ENCODE measurements at places on chromosomes 5 and 9.
A peak's percentile ranks its signal among the peaks of the same experiment; 100 is the strongest.

DNA sequence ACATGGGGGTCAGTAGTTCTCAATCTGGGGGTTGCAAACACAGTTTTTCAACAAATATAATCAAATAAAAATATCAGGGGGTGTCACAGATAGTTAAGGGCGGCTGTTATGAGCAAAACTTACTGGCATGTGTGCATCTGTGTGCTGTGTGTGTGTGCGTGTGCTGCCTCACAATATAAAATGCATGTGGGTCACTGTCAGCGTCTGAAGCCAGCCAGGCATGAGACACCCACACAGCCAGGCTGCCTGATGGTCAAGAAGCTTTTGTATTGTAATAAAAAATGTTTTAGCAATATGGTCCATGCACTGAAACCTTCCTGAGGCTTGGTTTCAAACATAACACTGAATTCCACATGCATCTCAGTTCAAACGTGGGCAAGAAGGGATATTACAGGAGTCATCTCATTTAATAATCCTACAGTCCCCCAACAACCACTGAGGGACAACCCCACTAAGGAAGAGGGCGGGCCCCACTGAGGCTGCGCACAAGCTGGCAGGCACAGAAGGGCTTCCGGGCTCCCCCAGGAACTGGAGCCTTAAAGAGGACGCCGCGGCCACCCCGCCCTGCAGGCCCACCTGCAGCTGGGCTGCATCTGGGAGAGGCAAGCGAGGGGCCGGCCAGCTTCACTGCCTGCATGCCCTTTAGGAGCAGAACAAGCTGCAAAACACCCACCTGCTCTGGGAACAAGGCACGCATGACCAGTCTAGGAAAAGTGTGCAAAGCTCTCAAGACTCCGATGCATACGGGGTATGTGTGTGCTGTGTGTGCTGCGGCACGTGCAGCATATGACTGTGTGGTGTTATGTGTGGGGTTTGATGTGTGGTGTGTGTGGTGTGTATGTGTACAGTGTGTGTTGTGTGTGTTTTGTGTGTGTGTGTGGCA, 14.1 kb downstream of the SEMA4D start:
- no peak overlapping the region for H3K4me3 ChIP-seq
- H3K27me3 ChIP-seq = no peaks in the 10 kb centered on the region
- no peak for DNase-seq
- peaks cover 3% of the 10 kb centered on the region for H3K4me1 ChIP-seq

DNA sequence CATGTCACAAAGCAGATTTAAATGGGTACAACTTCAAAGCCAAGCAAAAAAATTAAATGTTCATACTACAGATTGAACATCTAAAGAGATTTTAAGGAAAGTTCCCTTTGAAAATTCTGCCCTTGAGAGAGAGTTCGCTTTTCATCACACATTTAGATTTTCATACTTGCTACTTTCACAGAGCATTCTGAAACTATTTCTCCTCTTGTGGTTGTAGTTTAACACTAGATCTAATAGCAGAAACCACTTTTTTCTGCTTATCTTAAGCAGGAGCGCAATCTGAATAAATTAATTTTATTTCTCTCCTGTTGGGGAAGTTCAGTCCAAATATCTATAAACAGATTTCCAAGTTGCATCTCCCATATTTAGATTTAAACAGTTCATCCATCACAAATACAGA, 173.3 kb upstream of the RASA1 start:
- no peak for DNase-seq
- H3K27ac ChIP-seq = no peak overlapping the region
- no peaks in the 10 kb centered on the region for H3K27me3 ChIP-seq
- H3K4me1 ChIP-seq = no peaks in the 10 kb centered on the region
- no peak overlapping the region for H3K4me3 ChIP-seq

DNA sequence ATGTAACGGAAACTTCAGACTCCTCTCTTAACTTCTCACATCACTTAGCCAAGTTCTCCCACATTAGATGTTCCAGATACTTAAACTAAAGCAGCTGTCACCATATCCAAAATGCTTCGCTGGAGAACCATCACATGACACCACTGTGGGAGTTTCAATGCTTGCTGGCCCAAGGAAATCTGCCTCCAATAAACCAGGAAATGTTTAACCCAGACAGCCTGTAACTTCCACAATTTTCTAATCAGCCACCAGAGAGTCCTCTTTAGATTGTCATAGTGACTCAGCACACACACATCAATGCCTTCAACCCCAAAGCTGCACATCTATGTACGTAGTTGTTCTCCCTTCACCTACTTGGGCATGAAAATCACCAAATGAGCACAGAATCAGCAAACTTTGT, 118.7 kb downstream of the LPAR1 start:
- DNase-seq = no peak
- H3K4me1 ChIP-seq = no peaks in the 10 kb centered on the region
- no peak overlapping the region for H3K4me3 ChIP-seq
- H3K27me3 ChIP-seq = no peaks in the 10 kb centered on the region
- H3K27ac ChIP-seq = no peak overlapping the region
- H3K36me3 ChIP-seq = no peaks in the 10 kb centered on the region

- H3K27me3 ChIP-seq = no peaks in the 10 kb centered on the region
- H3K4me1 ChIP-seq = no peaks in the 10 kb centered on the region
- DNase-seq = no peak
- H3K36me3 ChIP-seq = peaks cover 43% of the 10 kb centered on the region
Observed at GRCh38 chr9:128106940-128107467, 20.5 kb downstream of the PTGES2 start.

GRCh38 chr5:93791518-93791972, 50.1 kb upstream of the POU5F2 start:
- peaks cover 3% of the 10 kb centered on the region for H3K4me1 ChIP-seq
- DNase-seq = no peak
- H3K27ac ChIP-seq = no peak overlapping the region

GRCh38 chr9:86774116-86774515, 173.2 kb downstream of the GAS1 start:
- DNase-seq = no peak
- H3K4me1 ChIP-seq = no peaks in the 10 kb centered on the region
- H3K27me3 ChIP-seq = no peaks in the 10 kb centered on the region
- no peak overlapping the region for H3K27ac ChIP-seq
- no peak overlapping the region for H3K4me3 ChIP-seq

DNA sequence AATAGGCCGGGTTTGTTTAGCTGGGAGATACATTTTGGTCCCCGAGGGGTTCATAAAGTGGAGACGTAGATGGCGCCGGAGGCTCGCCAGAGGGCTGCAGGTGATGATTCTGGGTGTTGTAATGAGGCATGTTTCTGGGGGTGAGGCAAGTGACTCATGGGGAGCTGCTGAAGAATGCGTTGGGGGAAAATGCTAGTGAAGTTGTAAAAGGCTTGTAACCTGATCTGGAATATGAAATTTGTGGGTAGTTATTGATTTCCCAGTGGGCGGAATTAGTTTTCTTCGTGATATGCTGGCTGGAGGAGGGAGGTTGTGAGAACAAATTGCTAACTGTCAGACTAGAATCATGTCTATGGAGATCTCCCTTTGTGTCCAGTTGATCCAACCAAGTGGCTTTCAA, 158.3 kb downstream of the DOCK2 start:
- H3K27ac ChIP-seq = no peak overlapping the region
- H3K4me1 ChIP-seq = peaks cover 1% of the 10 kb centered on the region
- no peaks in the 10 kb centered on the region for H3K36me3 ChIP-seq
- H3K27me3 ChIP-seq = no peaks in the 10 kb centered on the region

- no peak overlapping the region for H3K27ac ChIP-seq
- H3K27me3 ChIP-seq = no peaks in the 10 kb centered on the region
- no peaks in the 10 kb centered on the region for H3K4me1 ChIP-seq
- no peak overlapping the region for H3K4me3 ChIP-seq
Observed at GRCh38 chr9:6133346-6134063, 82.1 kb upstream of the IL33 start.

- no peaks in the 10 kb centered on the region for H3K27me3 ChIP-seq
- no peaks in the 10 kb centered on the region for H3K4me1 ChIP-seq
- H3K4me3 ChIP-seq = no peak overlapping the region
- no peaks in the 10 kb centered on the region for H3K36me3 ChIP-seq
- H3K27ac ChIP-seq = no peak overlapping the region
- peak; percentile 13 for DNase-seq
Observed at GRCh38 chr5:61933787-61934626, 372.0 kb upstream of the KIF2A start.

GRCh38 chr5:105088961-105089360, 1526.4 kb upstream of the NUDT12 start:
- no peak overlapping the region for H3K27ac ChIP-seq
- H3K36me3 ChIP-seq = no peaks in the 10 kb centered on the region
- no peaks in the 10 kb centered on the region for H3K4me1 ChIP-seq
- DNase-seq = no peak
- H3K27me3 ChIP-seq = no peaks in the 10 kb centered on the region

- H3K4me3 ChIP-seq = no peak overlapping the region
- no peak for DNase-seq
- H3K27me3 ChIP-seq = no peaks in the 10 kb centered on the region
- no peaks in the 10 kb centered on the region for H3K4me1 ChIP-seq
Observed at GRCh38 chr9:72599874-72600534, 78.6 kb downstream of the TMC1 start.

- H3K4me3 ChIP-seq = no peak overlapping the region
- H3K36me3 ChIP-seq = no peaks in the 10 kb centered on the region
- H3K27me3 ChIP-seq = no peaks in the 10 kb centered on the region
- no peak overlapping the region for H3K27ac ChIP-seq
- H3K4me1 ChIP-seq = peaks cover 7% of the 10 kb centered on the region
Observed at GRCh38 chr5:168101352-168101751, 190.1 kb upstream of the WWC1 start.

- no peaks in the 10 kb centered on the region for H3K36me3 ChIP-seq
- no peak overlapping the region for H3K4me3 ChIP-seq
- H3K27me3 ChIP-seq = no peaks in the 10 kb centered on the region
- DNase-seq = no peak
Observed at GRCh38 chr9:3954331-3955304, 345.2 kb downstream of the GLIS3 start.

DNA sequence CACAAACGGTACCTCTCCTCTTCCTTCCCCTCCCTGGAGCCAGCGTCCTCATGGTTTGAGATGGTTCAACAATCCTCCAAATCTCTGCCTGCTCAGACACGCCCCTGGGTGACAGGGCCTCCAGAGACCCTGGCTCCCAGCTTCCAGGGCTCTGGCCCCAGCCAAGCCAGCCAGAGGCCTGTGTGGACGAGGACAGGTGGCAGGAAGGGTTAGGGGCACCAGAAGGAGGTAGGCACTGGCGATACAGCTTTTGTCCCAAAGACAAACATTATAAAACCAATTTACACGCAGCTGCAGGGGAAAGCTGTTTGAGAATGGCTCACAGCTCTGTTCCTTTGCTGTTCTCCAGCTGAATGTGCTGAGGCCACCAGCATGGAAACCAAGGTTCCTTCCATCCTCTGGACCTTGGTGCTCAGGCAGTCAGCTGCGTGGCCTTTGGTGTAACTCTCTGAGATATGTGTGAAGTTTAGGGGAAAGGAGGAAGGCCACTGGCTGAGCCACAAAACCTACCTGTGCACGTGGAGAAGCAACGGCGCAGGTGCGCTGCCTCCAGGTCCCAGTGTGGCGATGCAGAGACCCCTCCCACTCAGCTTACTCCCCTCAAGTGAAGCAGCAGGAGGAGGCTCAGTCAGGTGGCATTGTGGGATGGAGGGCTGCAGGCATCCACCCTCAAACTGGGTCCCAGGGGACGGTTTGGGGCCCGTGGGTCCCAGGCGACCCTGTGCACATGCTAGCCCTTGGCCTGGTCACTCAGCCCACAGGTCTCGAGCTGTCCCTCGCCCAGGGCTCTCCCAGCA, 4.3 kb upstream of the QRFP start:
- no peak overlapping the region for H3K4me3 ChIP-seq
- no peak for DNase-seq
- no peaks in the 10 kb centered on the region for H3K4me1 ChIP-seq
- H3K36me3 ChIP-seq = no peaks in the 10 kb centered on the region

DNA sequence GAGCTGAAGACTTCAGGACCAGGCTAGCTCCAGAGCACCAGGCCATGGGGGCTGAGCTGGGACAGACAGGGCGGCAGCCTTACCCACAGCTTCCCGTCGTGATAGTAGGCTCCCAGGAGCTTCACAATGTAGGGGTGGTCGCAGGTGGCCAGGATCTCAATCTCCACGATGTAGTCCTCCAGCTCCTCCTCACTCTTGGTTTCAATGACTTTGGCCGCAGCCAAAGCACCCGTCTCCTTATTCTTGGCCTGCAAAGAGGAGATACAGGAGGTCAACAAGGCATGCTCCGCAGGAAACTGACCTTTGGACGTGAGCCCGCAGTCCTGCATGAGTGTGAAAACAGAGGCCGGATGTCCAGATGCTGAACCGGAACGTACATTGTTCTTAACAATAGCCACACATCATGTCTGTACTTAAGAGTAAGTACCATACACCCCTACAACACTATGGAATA, 31.5 kb downstream of the STK10 start:
- no peaks in the 10 kb centered on the region for H3K27me3 ChIP-seq
- H3K36me3 ChIP-seq = no peaks in the 10 kb centered on the region
- H3K27ac ChIP-seq = no peak overlapping the region
- DNase-seq = no peak
- no peaks in the 10 kb centered on the region for H3K4me1 ChIP-seq
- no peak overlapping the region for H3K4me3 ChIP-seq

GRCh38 chr5:54222336-54222735, 88.0 kb downstream of the ARL15 start:
- no peaks in the 10 kb centered on the region for H3K27me3 ChIP-seq
- no peaks in the 10 kb centered on the region for H3K36me3 ChIP-seq
- H3K27ac ChIP-seq = no peak overlapping the region

DNA sequence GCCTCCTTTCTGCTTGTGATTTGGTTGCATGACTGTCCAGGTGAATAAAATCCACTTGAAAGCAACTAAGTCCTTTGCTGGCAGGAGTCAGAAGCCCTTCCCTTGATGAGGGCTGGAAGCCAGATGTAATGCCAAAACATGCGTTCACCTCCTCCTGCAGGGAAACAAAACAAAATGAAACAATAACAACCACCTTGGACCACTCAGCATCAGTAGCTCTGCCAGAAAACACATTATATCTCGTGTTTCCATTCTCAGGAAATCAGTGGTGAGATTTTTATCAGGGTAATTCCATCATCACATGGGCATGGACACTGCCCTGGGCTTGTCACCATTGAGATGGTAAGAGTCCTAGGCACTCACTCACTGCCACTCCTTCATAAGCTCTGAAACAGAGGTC, 350.3 kb upstream of the ACTBL2 start:
- no peaks in the 10 kb centered on the region for H3K4me1 ChIP-seq
- H3K27me3 ChIP-seq = no peaks in the 10 kb centered on the region
- no peaks in the 10 kb centered on the region for H3K36me3 ChIP-seq
- H3K27ac ChIP-seq = no peak overlapping the region
- no peak for DNase-seq

GRCh38 chr5:72940082-72940481, 15.8 kb upstream of the FCHO2 start:
- no peaks in the 10 kb centered on the region for H3K4me1 ChIP-seq
- no peak overlapping the region for H3K27ac ChIP-seq
- DNase-seq = no peak
- H3K27me3 ChIP-seq = no peaks in the 10 kb centered on the region
- H3K36me3 ChIP-seq = no peaks in the 10 kb centered on the region
- no peak overlapping the region for H3K4me3 ChIP-seq

DNA sequence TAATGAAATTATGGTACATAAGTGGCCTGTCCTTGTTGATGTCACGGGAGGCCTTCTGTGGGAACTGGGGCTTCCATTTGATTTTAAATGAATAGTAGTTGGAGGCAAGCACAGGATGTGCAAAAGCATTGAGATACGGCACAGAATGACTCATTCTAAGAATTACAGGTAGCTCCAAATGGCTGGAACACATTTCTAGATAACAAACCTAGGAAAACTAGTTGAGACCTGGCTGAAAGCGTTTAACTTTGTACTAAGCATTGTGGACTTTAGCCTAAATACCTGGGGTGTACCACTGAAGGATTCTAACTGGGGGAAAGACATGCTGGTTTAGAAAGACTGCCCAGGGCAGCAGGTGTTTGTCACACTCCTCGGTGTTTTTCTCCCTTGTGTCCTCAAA, 9.4 kb downstream of the SKP2 start:
- no peaks in the 10 kb centered on the region for H3K27me3 ChIP-seq
- H3K4me3 ChIP-seq = no peak overlapping the region
- DNase-seq = no peak
